SK-MEL-5 (cell line): ENCODE measurements at places on chromosomes 5 and 9. TPM values are rescaled to one million over a fixed set of nuclear protein-coding genes. Genes with fewer than 3 reads are reported as not detected.

The COL5A1 gene
- not detected in 2 replicates for total RNA-seq

The OGN gene
- total RNA-seq = not detected in 2 replicates

The TIMD4 gene
- not detected in 2 replicates for total RNA-seq

DNA sequence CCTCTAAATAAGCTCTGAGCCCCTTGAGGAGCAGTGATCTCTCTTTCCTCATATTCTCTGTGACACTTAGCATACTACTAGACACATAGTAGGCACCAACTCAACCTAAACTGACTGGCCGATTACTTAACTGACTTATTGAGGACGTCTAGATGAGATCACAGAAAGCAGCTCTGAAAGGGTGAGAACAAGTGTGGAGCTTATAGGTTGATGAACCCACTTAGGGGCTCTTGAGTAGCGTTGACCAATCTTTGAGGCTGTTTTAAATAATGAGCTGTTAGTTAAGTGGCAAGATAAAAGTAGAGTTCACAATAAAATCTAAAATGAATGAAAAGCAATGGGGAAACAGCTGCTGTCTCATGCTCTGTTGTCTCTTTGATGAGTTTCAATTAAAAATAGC lies 124.7 kb upstream of the TNPO1 start:
- no peak for DNase-seq

The DMGDH gene
- not detected in 2 replicates for total RNA-seq

GRCh38 chr5:132459983-132460838 lies 30.4 kb downstream of the IRF1 start:
- peak; percentile 28 for DNase-seq

DNA sequence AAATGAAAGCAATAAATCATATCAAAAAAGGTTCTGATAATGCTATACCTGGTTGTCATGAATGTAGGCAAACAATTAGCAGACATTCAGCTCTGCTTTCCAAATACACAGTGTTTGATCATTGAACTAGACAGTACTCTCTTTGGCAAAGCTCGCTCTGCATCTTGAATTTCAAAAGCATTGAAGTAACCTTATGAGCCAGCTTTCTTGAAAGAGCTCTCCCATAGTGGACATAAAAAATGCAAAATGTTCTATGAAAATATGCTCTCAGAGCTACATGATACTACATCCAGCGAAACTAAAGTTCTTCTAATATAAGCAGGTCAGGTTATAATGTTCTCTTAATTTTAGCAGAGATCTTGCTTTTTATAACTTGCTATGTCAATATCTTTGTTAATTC lies 533.4 kb downstream of the CSNK1G3 start:
- no peak for DNase-seq

- no peak for DNase-seq
Observed at GRCh38 chr9:20015427-20015931, 226.6 kb upstream of the SLC24A2 start.

DNA sequence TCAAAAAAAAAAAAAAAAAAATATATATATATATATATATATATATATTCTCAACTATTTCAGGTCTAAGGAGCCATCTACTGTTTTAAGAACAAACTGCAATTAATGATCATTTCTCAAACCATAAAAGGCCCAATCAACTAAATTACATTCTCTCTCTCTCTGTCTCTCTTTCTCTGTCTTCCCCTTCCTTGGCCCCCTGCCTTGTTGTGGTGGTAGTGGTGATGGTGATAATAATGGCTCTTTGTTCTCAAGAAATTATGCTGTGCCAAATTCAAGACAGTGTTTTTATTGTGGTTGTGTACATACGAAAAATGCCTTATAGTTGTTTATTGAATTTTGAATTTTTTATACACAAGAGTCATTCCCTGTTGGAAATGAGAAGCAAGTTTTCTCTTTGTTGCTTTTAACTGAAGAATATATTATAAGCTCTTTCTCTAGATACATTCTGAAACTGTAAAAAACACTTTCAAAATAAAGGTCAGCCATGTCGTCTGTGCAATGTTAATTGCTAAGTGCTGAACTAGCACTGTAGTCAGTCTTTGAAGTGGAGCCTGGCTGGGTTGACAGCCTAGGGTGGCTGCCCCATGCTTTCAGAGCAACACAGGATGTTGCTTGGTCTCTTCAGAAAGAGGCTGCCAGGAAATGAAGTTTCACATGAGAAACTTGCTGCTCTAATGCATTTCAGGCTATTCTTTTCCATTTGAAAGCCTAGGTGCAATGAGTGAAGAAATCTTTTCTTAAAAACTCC lies 96.0 kb downstream of the HINT1 start:
- peak; percentile 63 for DNase-seq

The ENC1 gene
- 2.5 and 3.0 TPM in 2 replicates for total RNA-seq

GRCh38 chr5:122099060-122099790 lies 21.2 kb upstream of the LOX start:
- peak; percentile 49 for DNase-seq

GRCh38 chr5:176691524-176691923 lies 44.2 kb downstream of the TSPAN17 start:
- no peak for DNase-seq

The CCDC107 gene
- 11.8 and 20.0 TPM in 2 replicates for total RNA-seq

DNA sequence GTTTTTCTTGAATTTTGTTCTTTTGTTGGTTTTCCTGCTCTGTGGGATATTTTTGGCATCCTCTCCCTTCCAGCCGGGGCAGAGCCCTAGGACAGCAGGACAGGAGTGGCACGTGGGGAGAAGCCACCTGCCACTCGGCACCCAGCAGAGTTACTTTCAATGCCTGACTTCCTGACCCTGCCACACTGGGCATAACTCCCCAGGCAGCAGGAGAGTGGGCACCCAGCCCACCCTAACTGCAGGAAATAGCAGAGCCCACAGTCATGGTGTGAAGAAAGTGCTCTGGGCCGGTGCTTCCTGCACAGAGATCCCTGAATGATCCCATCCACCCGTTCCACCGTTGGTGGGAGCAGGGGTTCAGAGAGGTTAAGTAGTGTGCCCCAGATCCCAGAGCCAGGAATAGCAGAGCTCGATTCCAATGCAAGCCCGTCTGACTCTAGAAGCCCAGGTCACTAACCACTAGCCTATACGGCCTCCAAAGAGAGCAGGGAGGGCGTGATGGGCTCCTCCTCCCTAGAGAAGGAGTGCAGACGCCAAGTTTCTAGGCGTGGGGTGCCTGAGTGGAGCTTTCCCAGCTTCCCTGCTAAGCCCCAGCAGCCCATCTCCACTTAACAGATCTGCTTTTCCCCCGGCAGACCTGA lies 8.1 kb upstream of the NUP214 start:
- no peak for DNase-seq

GRCh38 chr9:87333802-87334201 lies 163.9 kb upstream of the DAPK1 start:
- DNase-seq = no peak

DNA sequence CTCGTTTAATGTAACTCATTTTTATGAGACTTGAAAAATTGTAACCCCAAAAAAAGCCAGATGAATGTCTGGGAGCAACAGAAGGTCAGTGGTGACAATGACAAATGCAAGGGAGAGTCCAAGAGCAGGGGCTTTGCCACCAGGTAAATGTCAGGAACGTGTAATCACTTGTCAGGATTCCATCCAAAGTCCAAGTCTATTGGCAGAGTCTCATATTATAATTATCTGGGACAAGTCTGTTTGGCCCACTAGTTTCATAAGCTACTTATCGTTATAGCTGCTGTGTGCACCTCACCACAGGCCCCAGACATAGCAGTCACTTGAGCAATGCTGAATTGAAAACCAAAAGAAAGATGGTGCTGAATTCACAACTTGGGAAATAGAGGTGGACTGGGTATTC lies 180.8 kb downstream of the DNAH5 start:
- no peak for DNase-seq

The BTNL9 gene
- 0.16 and 0.48 TPM in 2 replicates for total RNA-seq

GRCh38 chr5:60487885-60488442 lies 212.0 kb downstream of the DEPDC1B start:
- peak; percentile 45 for DNase-seq

DNA sequence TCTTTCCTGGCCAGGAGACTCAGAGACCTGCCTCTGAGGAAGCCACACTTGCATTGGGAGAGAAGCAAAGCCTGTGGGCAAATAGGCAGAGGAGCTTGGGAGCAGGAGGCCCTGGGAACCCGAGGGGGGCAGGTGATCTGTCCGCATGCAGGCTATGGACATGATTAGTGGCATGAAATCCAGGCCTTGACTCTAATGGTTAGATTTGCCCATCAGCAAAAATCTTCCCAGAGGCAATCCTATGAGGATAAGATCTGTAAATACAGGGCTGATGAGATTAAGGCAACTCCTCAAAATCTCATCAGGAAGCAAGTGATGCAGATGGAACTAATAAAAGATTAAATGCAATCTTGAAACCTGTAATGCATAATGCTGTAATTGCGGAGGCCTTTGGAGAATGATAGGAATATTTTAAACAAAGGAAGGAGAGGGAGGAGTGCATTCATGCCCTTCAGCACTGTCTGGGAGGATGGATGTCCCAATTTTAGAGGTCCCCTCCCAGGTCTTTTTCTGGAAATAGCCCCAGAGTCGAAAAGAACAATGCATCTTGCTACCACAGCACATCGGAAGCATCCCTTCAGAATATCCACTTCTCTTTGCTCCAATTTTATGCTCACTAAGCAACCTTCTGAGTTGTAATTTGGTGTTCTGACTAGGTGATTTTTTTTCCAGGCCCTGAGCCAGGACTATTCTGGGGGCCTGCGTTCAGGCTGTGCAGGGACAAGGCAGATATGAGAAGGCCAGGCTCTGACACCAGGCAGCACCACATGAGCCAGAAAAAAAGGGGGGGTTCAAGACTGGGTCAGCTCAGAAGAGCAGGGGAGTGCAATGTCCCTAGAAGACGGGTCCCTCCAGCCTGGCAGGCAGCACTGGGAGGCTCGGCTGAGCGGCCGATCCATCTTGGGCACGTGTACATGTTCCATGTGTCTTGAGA lies 66.5 kb downstream of the MED10 start:
- no peak for DNase-seq

GRCh38 chr5:64509828-64510227 lies 4.0 kb downstream of the RGS7BP start:
- no peak for DNase-seq

DNA sequence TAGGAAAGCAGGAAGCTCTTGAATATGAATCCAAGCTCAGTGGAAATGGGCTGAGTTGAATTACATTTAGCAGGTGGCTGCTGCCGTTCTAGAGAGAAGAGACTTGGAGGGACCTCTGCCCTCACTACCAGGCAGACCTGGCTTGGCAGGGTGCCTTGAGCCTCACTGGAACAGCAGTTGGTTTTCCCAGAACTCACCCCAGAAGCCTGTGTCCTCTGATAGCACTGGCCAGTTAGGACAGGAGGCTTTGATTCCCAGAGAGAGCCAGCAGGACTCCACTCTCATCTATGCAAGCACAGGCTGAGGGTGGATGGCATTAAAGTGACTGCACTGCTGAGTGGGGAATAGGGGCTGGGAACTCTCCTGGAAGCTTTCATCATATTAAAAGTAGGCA lies 54.8 kb downstream of the PWWP2A start:
- no peak for DNase-seq

DNA sequence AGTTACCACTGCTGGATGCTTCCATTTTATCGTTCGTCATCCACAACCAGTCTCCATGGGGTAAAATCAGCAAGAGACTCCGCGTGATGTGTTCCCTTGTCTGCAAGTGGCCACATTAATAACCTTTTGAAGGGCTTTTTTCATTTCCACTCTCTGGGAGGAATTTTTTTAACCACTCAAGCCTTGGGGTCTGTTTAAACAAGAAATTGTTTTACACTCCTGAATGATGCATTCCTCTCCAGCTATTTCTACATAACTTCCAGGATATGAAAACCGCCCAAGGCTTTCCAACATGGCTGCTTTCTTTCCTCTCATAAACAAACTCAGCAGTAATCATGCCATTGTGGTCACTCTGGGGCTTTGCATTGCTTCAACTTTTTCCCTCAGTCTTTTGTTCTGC lies 217.2 kb upstream of the DAPK1 start:
- DNase-seq = peak; percentile 90

DNA sequence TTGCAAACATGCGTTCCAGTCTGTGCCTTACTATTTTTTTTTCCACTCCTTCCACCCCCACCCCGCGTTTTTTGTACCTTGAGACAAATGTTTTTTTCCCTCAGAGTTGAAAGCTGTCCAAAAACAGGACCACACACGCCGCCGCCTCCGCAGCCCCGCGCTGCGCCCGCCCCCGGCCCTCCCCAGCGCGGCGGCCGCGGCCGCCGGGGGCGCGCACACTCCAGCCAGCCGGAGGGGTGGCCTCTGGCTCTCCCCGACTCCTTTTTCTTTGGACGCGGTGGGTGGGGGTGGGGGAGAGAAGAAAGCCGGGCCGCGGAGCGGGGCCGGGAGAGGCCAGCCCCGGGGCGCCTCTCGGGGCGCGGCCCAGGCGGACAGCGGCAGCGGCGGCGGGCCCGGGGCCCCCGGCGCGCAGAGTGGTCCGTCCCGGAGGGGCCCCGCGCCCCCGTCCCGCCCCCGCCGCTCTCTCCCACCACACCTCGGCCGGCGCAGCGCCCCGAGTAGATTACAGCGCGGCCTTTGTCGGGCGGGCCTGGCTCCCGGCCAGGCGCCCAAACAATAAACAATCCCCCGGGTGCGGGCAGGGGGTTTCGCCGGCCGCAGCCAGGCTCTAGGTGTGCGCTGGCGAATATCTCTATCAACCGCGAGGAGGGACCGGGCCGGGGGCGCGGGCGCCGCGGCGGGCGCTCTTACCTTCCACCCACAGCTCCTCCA lies 10.9 kb downstream of the PTCH1 start:
- peak; percentile 52 for DNase-seq

- no peak for DNase-seq
Observed at GRCh38 chr9:85421641-85422040, 320.1 kb downstream of the AGTPBP1 start.

The ANKRD18A gene
- not detected in 2 replicates for total RNA-seq

The GKAP1 gene
- 1.2 and 2.1 TPM in 2 replicates for total RNA-seq

DNA sequence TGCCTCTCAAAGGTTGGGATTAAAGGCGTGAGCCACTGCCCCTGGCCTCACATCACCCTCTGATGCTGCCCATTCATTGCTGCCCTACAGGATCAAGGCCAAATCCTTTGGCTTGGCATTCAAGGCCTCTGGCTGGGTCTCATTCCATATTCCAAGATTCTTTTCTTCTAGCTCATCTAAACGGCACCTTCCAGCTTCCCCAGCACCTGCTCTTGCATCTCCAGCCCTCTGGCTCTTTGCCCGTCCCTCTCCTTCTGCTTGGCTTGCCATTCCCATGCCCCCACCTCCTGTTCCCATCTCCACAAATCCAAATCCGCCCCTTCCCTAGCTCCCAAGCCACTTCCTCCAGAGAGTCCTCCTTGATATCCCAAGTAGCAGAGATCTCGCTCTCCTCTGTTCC lies 33.1 kb downstream of the CORO2A start:
- no peak for DNase-seq
